Fibroblast of skin of left quadriceps (primary cell): ENCODE measurements at places on chromosomes 6 and 20.

GRCh38 chr6:126388104-126388598, 48.2 kb downstream of the CENPW start:
- DNase-seq, result no peak

DNA sequence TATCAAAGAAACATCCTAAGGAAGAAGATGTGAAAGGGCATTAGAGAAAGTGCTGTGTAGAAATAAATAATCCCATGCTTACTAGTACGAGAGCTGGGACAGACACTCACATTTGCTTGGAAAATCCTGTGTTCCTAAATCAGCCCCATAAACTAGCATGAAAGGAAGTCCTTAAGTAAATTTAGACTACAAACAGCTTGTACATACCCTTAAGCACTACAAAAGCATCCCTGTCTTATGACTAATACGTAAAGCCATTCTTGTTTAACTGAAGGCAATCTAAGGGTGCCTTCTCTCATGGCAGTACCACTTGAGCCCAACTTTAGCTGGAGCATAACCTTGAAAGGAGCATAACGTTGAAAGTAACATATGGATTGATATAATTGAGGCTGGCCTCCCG, 15.4 kb upstream of the FOXQ1 start:
- no peak for DNase-seq

GRCh38 chr20:60928341-60928740, 323.7 kb upstream of the CDH4 start:
- no peak for DNase-seq

DNA sequence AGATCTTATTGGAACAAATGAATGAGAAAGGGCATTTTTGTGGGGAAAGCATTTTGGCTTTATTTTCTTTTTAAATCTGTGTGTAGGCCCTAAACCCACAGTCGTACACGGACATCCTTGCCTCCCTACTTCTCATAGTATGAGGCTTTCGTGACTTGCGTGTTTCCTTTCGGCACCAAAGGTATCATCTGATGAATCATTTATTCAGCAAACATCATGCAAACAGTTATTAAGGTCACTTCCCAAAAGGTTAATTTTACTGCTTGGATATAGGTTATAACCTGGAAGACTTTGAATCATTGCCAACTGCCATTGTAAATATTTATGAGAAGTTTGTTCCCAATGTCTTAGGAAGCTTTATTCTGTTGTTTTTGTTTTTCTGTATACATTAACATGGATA, 15.1 kb upstream of the SLC22A2 start:
- no peak for DNase-seq

- no peak for DNase-seq
Observed at GRCh38 chr6:139970591-139970991, 596.1 kb upstream of the CITED2 start.

GRCh38 chr6:157402996-157403685, 22.2 kb downstream of the ZDHHC14 start:
- no peak for DNase-seq

- no peak for DNase-seq
Observed at GRCh38 chr20:51193066-51193772, 170.3 kb upstream of the KCNG1 start.

GRCh38 chr20:13884803-13885202, 100.0 kb downstream of the NDUFAF5 start:
- no peak for DNase-seq

GRCh38 chr6:70956451-70957283, at the start of gene B3GAT2:
Gene B3GAT2 (minus strand): TSS chr6:70957060. CDS start chr6:70956429, 631 bp downstream.
- no peak for DNase-seq

GRCh38 chr6:64230530-64230929, 594.9 kb downstream of the PHF3 start:
- no peak for DNase-seq

GRCh38 chr6:4349323-4349722, 213.9 kb upstream of the ECI2 start:
- DNase-seq, result no peak

GRCh38 chr6:53758496-53758895, 36.3 kb upstream of the LRRC1 start:
- DNase-seq, result no peak
